Gastroesophageal sphincter (tissue), 4 donors: ENCODE measurements at places on chromosomes 2 and 18.

- no peak overlapping the region for H3K27ac ChIP-seq
- H3K27me3 ChIP-seq, result no peaks in the 10 kb centered on the region
- peaks cover 13% of the 10 kb centered on the region for H3K4me1 ChIP-seq
- ATAC-seq, result no peak
Measured at GRCh38 chr2:157868993-157869392, 7.1 kb downstream of the ACVR1 start.

- H3K4me3 ChIP-seq, result peak overlapping the region; percentile 90
- H3K27ac ChIP-seq, result peak overlapping the region; percentile 70
- peaks cover 29% of the 10 kb centered on the region for H3K4me1 ChIP-seq
- peak; percentile 11 for ATAC-seq
- H3K27me3 ChIP-seq, result no peaks in the 10 kb centered on the region
Measured at GRCh38 chr2:85133751-85134254, 611 bp downstream of the TCF7L1 start.

GRCh38 chr18:12305930-12306629, 2.0 kb upstream of the TUBB6 start:
- H3K36me3 ChIP-seq, result no peaks in the 10 kb centered on the region
- no peaks in the 10 kb centered on the region for H3K27me3 ChIP-seq
- no peak for ATAC-seq
- H3K4me3 ChIP-seq, result peak overlapping the region; percentile 98
- peaks cover 59% of the 10 kb centered on the region for H3K4me1 ChIP-seq
- H3K27ac ChIP-seq, result peak overlapping the region; percentile 100

DNA sequence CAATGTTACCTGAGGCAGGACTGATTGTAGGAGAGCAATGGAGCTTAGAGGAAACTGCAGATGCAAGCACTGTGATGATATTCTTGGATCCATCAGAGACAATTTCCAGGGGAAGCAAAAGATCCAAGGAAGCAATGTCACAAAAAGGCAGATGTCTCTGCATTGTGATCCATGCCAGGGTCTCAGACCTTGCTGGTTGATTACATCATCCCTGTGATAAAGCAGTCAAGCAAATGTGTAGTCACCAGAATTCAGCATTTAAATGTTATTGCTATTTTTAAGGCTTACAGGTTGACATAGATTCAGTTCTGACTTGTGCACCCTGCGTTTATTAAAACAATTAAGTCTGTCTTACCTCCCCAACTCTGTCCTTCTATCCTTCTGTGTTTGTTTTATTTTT, 56.8 kb upstream of the CCDC85A start:
- no peak overlapping the region for H3K4me3 ChIP-seq
- no peaks in the 10 kb centered on the region for H3K36me3 ChIP-seq
- H3K27ac ChIP-seq, result no peak overlapping the region
- peaks cover 7% of the 10 kb centered on the region for H3K27me3 ChIP-seq
- no peak for ATAC-seq

GRCh38 chr2:170222298-170222697, 44.4 kb downstream of the MYO3B start:
- no peak overlapping the region for H3K27ac ChIP-seq
- H3K4me3 ChIP-seq, result no peak overlapping the region
- H3K27me3 ChIP-seq, result no peaks in the 10 kb centered on the region

- H3K4me1 ChIP-seq, result peaks cover 10% of the 10 kb centered on the region
- ATAC-seq, result no peak
- H3K36me3 ChIP-seq, result no peaks in the 10 kb centered on the region
- H3K4me3 ChIP-seq, result no peak overlapping the region
Measured at GRCh38 chr2:152822676-152823075, 104.3 kb downstream of the ARL6IP6 start.

DNA sequence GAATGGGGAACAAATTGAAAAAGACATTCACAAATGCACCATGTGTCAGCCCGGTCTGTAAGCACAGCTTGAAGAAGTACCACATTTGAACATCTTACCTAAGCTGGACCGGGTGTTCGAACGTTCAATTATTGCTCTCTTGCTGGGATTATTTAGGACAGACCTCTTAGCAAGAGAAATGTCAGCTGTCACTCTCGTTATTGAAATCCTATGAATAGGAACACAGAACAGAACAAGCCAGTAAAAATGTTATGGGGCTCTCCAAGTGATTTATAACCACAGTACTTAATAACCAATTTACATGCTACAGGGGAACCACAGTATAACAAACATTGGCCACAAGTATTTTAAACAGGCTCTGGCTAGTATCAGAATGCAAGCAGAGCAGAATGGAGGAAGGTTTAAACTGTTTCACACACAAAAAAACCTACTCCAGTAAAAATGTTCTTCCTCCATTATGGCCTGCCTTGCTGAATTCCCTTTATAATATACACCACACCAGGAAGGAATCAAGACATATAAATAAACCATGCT, 32.5 kb upstream of the ARL5A start:
- no peak overlapping the region for H3K4me3 ChIP-seq
- H3K27ac ChIP-seq, result no peak overlapping the region
- H3K4me1 ChIP-seq, result no peaks in the 10 kb centered on the region
- no peak for ATAC-seq
- no peaks in the 10 kb centered on the region for H3K36me3 ChIP-seq
- no peaks in the 10 kb centered on the region for H3K27me3 ChIP-seq

DNA sequence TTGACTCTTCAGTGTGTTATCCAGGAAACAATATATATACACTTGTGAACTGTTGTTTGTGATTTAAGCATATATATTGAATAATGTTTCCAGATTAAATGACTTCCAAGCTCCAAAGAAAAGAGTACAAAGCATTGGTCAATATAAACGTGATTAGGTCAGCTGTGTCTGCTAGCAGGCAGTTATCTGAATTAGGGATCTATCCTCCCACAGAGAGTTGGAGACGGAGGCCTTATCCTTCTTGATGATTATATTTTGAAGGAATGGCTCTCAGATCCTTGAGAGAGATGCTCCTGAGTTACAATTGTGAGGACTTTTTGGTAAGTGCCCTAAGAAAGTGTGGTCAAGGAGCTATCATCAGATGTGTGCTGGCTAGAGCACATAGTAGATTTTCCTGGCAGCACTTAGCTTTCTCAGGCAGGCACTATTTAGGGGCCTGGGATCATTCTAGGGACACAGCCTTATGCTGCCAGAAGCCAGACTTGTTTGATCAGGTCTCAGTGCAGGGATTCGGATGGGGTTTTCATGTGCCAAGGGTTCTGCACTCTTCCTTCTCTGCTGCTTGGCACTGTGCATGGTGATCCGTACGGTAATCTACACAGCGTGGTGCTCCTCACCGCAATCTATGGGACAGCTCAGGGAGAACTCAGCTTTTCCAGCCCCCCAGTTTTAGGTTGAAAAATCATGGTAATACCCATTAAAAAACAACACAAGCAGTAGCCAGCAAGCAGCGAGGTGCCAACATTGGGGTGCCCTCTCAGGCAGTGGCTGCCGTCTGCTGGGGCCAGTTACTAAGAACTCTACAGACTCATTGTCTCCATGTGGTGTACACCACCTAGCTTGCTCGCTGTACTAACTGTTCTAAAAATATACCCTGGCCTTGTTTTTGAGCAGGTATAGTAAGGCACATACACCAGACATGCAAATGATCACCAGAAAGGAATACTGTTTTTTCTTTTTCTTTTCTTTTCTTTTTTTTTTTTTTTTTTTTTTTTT, 8.0 kb upstream of the ZDBF2 start:
- no peaks in the 10 kb centered on the region for H3K4me1 ChIP-seq
- H3K36me3 ChIP-seq, result no peaks in the 10 kb centered on the region
- no peak for ATAC-seq
- no peak overlapping the region for H3K27ac ChIP-seq
- H3K27me3 ChIP-seq, result peaks cover 100% of the 10 kb centered on the region

- H3K27ac ChIP-seq, result peak overlapping the region; percentile 57
- no peak overlapping the region for H3K4me3 ChIP-seq
- peaks cover 67% of the 10 kb centered on the region for H3K4me1 ChIP-seq
- ATAC-seq, result no peak
- H3K36me3 ChIP-seq, result peaks cover 6% of the 10 kb centered on the region
Measured at GRCh38 chr2:230779126-230779525, 66.5 kb downstream of the CAB39 start.

DNA sequence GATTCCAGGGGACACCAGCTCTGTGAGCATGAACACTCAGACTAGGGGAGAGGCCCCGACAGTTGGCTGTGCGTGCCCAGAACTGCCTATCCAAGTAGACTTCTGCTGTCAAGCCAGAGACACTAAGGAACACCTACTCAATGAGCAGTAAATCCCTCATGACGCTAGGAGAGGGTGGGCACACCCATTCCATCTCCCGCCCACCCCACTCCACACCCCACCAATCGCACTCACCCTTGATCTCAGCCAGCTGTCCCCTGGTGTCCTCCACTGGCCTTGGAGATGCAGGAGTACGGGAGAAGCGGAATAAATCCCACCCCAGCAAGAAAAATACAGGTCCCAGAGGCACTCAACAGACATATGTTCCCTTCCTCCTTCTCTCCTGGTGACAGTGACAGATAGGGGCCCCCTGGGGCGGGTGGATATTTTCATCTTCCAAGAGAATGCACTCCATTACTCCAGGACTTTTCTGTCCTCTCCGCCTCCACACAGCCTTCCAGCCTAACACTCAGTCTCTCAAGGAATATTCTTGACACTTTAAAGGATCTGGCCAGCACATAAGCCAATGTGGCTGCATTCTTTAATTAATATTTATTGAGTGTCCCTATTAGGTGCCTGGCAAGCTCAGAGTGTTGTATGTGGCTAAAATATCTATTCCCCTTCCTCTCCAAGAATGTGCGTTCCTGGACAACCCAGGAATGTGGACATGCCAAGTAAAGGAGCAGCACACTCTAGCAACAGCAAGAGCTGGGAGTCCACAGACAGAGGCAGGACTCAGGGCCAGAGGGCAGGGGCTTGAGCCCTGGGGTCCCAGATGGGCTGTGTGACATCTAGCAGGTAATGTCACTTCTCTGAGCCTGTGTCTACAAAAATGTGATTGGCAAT, 13.1 kb upstream of the SMAD7 start:
- H3K36me3 ChIP-seq, result no peaks in the 10 kb centered on the region
- no peaks in the 10 kb centered on the region for H3K4me1 ChIP-seq
- H3K27me3 ChIP-seq, result no peaks in the 10 kb centered on the region
- H3K27ac ChIP-seq, result peak overlapping the region; percentile 75
- ATAC-seq, result peak; percentile 49

- ATAC-seq, result no peak
- peaks cover 4% of the 10 kb centered on the region for H3K36me3 ChIP-seq
- no peaks in the 10 kb centered on the region for H3K27me3 ChIP-seq
- H3K4me1 ChIP-seq, result peaks cover 6% of the 10 kb centered on the region
- no peak overlapping the region for H3K4me3 ChIP-seq
- H3K27ac ChIP-seq, result no peak overlapping the region
Measured at GRCh38 chr2:102139851-102140250, 2.7 kb upstream of the IL1R1 start.

DNA sequence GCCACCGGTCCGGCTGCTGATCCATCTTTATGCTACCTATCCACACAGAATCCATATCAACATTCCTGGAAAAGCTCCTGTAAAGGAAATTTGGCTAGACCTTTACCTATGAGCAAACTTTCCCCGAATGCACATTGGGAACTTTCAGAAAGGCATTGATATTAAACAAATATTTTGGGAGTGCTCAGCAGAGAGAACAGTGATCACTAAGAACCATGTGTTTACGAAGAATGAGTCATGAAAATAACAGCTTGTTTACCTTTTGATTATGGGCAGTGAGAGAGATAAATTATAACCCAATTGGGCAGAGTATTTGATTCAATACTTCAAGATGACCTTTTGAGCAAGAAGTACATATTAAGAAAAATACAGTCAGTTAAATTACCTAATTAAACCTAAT, 189.7 kb upstream of the CDH2 start:
- H3K27ac ChIP-seq, result no peak overlapping the region
- no peaks in the 10 kb centered on the region for H3K4me1 ChIP-seq
- H3K4me3 ChIP-seq, result no peak overlapping the region
- ATAC-seq, result no peak

DNA sequence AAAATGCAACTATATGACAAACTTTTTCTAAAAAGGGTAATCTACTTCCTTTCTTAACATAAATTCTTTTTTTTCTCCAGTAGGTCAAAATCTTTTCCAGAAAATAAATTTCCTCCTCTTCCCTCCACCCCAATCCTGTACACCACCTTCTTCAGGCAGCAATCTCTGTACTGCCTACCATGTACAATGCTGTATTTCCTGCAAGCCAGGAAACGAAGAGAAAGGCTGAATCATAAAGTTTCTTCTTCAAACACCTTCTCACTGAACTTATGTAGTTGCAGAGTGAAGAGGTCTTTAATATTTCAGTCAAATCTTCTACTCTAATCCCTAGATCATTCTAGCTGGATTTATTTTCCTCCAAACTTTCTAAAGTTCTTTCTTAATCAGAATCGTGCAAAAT, 18.2 kb upstream of the C2orf66 start:
- H3K4me1 ChIP-seq, result no peaks in the 10 kb centered on the region
- no peaks in the 10 kb centered on the region for H3K27me3 ChIP-seq
- H3K36me3 ChIP-seq, result no peaks in the 10 kb centered on the region
- no peak for ATAC-seq
- H3K4me3 ChIP-seq, result no peak overlapping the region

- no peaks in the 10 kb centered on the region for H3K4me1 ChIP-seq
- ATAC-seq, result no peak
- H3K27me3 ChIP-seq, result no peaks in the 10 kb centered on the region
- H3K4me3 ChIP-seq, result no peak overlapping the region
- H3K27ac ChIP-seq, result no peak overlapping the region
- H3K36me3 ChIP-seq, result no peaks in the 10 kb centered on the region
Measured at GRCh38 chr2:104052356-104052755, 801.6 kb upstream of the POU3F3 start.

GRCh38 chr2:57549642-57550102, 496.9 kb upstream of the VRK2 start:
- H3K27me3 ChIP-seq, result peaks cover 3% of the 10 kb centered on the region
- no peak overlapping the region for H3K27ac ChIP-seq
- no peaks in the 10 kb centered on the region for H3K4me1 ChIP-seq
- H3K36me3 ChIP-seq, result no peaks in the 10 kb centered on the region

GRCh38 chr18:48539406-48540250, 797 bp downstream of the CTIF start:
- H3K4me3 ChIP-seq, result peak overlapping the region; percentile 80
- H3K36me3 ChIP-seq, result no peaks in the 10 kb centered on the region
- no peaks in the 10 kb centered on the region for H3K4me1 ChIP-seq
- peak; percentile 40 for ATAC-seq

GRCh38 chr2:69134306-69134945, 121.4 kb downstream of the ANTXR1 start:
- H3K36me3 ChIP-seq, result no peaks in the 10 kb centered on the region
- ATAC-seq, result no peak
- H3K27ac ChIP-seq, result no peak overlapping the region
- no peaks in the 10 kb centered on the region for H3K27me3 ChIP-seq
- peaks cover 37% of the 10 kb centered on the region for H3K4me1 ChIP-seq

DNA sequence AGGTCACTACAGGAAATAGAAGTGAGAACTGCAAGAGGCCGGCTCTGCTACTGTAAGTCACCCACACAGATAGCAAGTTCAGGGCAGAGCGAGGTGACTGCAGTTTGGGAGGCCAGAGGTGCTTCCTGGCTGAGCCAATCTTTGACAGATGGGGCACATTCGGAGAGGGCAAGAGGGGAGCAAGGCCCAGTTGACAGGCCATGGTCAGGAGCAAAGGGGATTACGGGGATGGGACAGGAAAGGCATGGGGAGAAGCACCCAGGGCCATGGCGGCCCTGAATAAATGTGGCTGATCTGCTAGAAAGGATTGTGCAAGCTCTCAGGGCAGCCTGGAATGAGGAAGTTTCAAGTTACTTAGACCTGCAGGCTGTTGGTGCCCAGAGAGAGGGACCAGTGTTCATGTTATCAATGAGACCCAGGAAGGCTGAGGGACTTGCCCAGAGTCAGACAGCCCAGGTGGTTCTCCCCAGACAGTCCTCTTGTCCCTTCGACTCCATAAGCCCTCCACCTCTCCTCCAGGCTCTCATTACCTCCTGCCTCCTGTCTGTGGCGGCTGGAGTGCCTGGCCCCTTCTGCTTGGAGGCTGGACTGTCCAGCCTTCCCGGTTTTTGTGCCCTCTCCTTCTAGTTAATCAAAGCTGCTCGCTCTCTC, 123.3 kb downstream of the CTIF start:
- no peaks in the 10 kb centered on the region for H3K27me3 ChIP-seq
- ATAC-seq, result no peak
- H3K27ac ChIP-seq, result no peak overlapping the region
- H3K4me3 ChIP-seq, result no peak overlapping the region
